T-helper 17 cell (primary cell): ENCODE measurements at places on chromosomes 3 and 15.

GRCh38 chr3:40827226-40827625 lies 302.5 kb downstream of the ZNF621 start:
- DNase-seq, result no peak

GRCh38 chr15:70099167-70099966 lies 1.6 kb upstream of the TLE3 start:
- DNase-seq, result peak; percentile 100

GRCh38 chr3:78647726-78648125 lies 1120.1 kb downstream of the ROBO1 start:
- DNase-seq, result no peak

DNA sequence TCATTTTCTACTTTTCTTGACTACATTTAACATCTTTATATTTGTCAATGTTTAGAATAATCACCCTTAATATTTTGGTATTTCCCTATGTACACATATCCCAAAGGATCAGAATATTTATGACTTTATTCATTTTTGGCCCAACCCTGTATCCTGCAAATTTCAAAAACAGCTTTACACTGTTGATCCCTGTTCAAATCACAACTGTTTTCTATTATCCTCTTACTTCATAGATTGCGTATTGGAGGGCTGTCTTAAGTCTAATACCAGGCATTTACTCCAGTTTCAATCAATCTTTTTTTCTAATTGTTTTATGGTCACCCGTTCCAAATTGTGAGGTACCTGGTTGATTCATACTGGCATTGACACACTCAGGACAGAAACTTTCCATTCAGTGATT lies 107.9 kb downstream of the RPL22L1 start:
- no peak for DNase-seq

GRCh38 chr15:39462691-39463090 lies 118.2 kb upstream of the THBS1 start:
- DNase-seq, result no peak

GRCh38 chr3:30232142-30232541 lies 374.3 kb upstream of the TGFBR2 start:
- no peak for DNase-seq

- no peak for DNase-seq
Observed at GRCh38 chr3:108501535-108501934, 8.9 kb downstream of the MYH15 start.

GRCh38 chr15:22240986-22241385 lies 160.7 kb downstream of the OR4M2 start:
- DNase-seq, result no peak

DNA sequence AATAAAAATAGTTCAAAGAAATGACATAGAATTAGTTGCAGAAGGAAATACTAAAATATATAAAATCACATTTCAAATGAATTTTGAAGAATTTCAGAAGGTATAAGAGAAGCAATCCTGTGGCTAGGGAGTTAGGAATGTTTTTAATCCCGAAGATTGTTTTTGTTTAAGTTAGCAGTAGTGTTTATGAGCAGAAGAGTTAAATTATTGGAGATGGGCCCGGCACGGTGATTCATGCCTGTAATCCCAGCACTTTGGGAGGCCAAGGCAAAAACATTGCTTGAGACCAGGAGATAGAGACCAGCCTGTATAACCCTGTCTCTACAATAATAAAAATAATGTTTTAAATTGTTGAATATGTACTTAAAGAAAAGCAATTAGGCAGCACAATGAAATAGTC lies 432.5 kb downstream of the MFSD1 start:
- DNase-seq, result no peak

DNA sequence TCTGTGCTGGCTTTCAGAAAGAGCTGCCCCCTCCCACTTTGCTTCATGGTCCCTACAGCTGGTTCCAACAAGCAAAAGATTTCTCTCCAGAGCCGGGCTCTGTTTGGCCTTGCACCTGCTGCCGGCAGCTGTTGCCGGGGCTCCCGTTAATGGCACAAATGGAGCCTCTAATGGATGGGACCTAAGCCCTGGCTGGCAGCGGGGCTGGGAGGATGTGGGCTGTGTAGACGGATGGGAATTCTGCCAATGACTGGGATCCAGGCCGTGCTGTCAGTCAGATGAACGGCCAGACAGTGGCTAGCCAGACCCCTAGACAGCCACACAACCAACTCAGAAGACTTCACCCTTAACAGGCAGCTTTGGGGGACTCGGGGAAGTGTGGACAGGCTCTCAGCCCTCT lies 88.0 kb downstream of the RPLP1 start:
- no peak for DNase-seq

DNA sequence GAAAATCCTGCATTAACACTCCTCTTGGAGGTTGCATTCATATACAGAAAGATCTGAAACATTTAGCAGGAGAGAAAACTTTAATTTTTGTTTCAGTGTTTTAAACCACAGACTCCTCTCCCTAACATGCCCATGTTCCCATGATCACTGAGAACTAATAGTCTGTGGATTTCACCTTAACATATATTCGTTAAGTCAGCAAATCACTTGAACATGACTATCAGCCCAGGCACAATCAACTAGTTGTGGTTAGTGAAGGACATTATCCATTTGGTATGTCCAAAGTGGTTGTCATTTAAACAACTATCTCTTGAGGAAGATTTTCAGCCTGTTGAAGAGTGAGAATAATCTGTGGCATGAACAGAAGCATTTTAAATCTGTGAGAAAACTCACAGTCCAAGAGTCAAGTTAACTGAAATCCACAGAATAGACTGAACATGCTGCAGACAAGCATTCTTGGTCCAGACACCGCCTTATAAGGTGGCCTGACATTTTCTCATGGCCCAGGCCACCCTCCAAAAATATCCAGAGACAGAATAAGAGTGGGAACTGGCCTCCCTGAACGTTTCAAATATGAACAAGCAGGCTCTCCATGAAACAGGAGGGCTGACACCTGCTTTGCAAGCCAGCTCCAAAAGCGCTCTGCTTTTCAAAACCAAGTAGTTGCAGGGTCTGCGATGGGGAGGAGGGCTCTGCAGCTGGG lies 39.9 kb upstream of the ADCY5 start:
- no peak for DNase-seq

GRCh38 chr15:76614725-76615124 lies 278.2 kb downstream of the ISL2 start:
- no peak for DNase-seq

GRCh38 chr3:171741377-171741776 lies 68.9 kb downstream of the PLD1 start:
- no peak for DNase-seq

DNA sequence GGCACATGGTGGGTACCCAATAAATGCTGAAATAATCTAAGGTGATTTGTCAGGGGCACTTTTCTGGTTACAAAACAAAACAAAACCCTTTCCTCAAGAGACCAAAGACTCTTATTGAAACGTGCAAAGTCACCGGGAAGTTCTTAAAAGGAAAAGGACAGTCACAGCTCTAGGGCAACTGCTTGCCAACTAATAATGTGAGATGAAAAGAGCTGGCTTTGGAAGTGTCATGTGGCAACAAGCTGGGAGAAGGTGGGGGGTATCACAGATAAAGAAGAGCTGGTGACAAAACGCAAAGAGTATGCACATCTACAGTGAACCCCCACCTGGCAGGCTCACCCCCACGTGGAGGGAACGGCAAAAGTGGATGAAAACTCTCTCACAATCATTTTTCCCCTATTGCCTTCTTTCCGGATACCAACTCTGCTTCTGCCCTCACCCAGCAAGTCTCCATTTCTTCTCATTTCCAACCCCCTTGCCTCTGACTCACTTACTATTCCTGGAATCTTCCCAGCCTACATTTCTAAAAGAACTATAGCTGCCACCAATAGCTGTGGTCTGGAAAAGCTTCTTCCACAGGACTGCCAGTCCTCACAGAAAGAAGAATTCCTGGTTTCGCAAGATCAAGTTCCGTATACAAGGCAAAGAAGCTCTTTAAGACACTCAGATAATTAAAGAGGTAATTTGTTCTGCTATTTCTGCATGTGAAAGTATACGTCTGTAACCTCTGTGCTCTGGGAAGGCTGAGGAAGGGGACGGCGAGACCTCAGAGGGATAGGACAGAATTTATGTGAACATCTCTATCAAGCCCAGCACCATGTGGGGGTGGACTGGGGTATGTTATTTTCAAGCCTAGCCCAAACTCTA lies 21.8 kb upstream of the ANPEP start:
- no peak for DNase-seq

DNA sequence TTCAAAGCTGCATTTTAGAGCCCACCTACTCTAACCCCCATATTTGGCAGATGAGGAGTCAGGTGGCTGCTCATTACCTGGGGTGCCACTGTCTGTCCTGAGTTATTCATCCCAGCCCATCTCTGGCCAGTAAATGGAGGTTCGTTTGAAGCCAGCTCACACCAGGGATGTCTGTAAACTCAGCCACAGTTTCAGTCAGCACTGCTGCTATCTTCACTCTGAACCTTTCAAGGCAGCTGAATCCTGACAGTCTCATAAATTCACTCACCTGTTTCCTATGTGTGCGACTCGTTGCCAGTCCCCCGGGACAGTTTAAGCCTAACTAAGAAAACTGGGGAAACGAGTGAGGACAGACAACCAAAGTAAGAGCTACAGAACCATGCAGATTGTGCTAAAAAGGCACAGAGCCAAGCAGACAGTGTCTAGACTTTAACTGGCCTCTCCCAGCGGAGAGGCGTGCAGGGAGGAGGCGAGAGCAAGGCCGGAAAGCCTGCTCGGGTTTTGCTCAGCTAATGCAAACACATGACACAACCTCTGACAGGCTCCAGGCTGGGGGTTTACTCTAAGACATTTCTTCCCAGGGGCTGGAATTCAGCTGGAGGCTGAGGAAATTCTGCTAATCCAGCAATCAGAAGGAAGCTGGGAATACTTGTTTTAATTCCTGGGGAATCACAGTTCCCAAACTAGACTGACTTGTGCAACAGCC lies 12.0 kb downstream of the FSTL1 start:
- no peak for DNase-seq

GRCh38 chr3:13046569-13047274 lies 26.5 kb downstream of the IQSEC1 start:
- DNase-seq, result no peak

- no peak for DNase-seq
Observed at GRCh38 chr15:52424856-52425431, 103.7 kb downstream of the MYO5A start.

DNA sequence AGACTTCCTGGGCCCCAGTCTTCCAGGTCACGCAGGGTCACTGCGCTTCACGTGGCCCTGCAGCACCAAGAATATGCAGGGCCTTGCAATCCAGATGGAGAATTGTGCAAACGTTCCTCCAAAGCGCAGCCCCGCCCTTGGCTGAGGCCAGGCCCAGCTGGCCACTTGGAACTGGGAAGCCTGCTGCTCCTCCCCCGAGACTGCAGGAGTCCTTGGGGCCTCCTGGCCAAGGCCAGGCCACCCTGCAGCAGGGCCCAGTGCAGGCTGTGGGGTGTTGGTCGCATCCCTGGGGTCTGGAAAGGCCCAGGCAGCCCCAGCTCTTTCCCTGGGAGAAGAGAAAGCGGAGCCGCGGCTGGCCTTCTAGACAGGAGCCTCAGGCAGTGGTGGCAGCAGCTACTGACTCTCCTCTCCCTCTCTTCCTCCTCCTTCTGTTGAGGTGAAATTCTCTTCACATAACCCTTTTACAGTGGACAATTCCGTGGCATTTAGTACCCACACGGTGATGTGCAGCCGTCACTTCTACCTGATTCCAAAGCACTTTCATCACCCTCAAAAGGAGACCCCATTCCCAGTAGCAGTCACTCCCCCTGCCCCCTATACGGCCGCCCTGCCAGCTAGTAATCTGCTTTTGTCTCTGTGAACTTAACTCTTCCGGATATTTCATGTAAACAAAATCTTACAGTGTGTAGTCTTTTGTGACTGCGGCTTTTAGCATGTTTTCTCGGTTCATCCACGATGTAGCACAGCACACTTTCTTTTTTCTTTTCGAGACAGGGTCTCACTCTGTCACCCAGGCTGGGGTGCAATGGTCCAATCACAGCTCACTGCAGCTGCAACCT lies 103.9 kb downstream of the TMEM266 start:
- DNase-seq, result no peak

- DNase-seq, result no peak
Observed at GRCh38 chr3:10319804-10320203, 1.1 kb downstream of the SEC13 start.

DNA sequence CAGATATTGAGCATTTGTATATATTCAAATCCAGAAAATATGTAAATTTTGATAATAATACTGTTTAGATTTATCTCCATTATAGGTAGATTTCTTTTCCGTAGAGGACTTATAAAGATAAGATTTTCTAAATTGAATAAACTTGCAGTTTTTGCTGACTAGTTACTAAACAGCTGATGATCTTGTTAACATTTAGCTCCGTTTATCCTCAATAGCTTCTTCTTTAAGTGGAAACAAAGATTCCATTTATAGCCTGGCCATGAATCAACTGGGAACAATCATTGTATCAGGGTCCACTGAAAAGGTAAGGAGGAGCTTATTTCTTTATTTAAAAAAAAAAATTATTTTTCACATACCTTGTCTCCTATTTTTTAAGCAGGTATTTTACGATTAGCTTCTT lies 16.7 kb downstream of the WDR48 start:
- no peak for DNase-seq

DNA sequence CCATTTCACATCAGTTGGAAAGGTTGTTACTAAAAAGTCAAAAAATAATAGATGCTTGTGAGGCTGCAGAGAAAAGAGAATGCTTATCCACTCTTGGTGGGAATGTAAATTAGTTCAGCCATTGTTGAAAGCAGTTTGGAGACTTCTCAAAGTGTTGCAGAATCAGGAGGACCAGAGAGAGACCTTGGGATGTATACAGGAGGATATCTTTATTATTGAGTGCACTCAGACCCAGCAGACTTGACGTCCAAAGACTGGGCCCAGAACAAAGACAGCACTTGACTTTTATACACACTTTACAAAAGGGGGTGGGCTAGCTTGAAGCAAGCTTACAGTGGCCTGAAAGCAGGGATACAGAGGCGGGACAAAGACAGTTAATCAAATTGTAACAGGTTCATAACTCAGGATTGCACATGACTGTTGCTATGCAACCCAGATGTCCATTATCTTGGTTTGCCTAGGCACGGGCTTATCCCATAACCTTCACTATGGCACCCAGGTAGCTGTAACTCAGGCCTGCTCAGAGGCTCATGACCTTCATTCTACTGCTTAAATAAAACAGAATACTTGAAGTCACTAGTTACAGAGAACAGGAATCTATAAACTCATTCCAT lies 127.7 kb downstream of the SPATA16 start:
- no peak for DNase-seq

DNA sequence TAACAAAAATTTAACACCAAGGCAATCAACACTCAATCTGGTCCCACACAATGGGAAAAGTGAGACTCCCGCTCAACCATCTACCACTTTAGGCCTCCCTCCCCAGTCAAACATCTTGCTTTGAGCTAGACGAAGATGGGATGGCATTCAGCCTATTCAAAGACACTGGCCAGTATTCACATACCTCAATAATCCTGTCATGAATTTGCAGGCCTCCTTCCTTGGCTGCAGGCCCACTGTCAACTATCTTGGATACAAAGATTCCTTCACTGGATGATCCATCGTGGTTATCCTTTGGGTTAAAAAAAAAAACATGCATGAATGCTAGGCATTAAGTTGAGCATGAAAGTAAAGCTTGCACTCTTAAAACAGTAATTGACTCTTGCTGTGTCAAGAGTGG lies 22.6 kb downstream of the PDZRN3 start:
- DNase-seq, result no peak
